ENCODE measurements at places on chromosomes 2 and 18. TPM values are rescaled to one million over a fixed set of nuclear protein-coding genes. Genes with fewer than 3 reads are reported as not detected.
A peak's percentile ranks its signal among the peaks of the same experiment; 100 is the strongest.

CD302 gene
- 8.5 TPM for total RNA-seq

AP1S3 gene
- total RNA-seq = 34.3 TPM

GCKR gene
- not detected for total RNA-seq

TTN gene
- 1.1 TPM for total RNA-seq

DNA sequence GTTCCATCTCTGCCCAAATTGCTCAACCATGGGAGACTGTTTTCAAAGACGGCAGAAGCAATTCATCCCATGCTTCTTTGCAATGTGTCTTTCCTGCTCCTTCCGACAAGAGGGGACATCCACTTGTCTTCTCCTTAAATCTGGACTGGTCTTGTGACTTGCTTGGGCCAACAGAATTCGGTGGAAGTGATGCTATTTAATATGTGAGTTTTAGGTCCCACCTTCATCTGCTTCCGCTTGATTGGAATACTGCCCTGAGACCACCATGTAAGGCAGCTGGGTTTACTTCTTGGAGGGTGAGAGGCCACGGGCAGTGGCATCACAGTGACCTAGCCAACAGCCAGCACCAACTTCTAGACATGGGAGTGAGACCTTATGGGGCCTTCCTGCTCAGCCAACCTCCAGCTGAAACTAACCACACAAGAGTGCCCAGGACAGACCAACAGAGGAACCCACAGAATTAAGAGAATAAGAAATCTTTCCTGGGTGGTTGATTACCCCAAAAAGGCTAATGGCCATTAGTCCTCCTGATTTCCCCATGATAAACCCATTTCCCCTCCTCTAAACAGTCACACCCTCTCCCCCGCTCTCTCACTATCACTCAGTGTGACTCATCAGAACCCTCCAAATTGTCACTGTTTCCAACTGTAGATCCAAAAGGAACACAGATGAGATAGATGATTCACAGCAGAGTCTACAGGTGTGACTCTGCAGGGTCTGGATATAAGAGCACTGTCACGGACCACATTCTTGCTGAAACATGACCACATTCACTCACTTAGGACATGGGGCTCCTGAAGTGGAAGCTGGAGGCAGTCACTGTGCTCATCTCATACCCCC, 16.2 kb upstream of the RHOB start:
- DNase-seq = peak; percentile 81

GRCh38 chr2:39408351-39409136, 28.5 kb downstream of the MAP4K3 start:
- no peak for DNase-seq

All from PC-3 (cell line).